ENCODE measurements at places on chromosomes 1 and 21.

GRCh38 chr1:212111536-212111935, 76.0 kb downstream of the DTL start:
- no peak for DNase-seq

GRCh38 chr1:89261926-89262515, 10.6 kb downstream of the GBP5 start:
- DNase-seq, result no peak

DNA sequence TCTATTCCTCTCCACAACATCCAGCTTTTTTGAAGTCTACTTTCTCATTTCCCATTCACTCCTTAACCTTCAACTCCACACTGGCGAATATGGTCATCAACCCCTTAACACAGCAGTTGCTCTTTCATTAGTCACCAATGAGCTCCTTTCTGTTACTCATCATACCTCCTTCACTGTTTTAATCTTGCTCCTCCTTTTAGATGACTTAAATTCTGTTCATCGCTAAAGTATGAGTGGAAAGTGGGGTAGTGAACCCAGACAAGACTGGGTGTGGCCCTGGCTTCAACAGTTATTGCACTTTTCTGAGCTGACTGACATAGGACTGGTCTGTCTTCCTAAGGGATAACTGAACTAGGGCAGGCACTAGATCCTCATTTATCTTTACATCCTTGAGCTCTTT, 51.3 kb downstream of the AKT3 start:
- DNase-seq, result peak; percentile 91

DNA sequence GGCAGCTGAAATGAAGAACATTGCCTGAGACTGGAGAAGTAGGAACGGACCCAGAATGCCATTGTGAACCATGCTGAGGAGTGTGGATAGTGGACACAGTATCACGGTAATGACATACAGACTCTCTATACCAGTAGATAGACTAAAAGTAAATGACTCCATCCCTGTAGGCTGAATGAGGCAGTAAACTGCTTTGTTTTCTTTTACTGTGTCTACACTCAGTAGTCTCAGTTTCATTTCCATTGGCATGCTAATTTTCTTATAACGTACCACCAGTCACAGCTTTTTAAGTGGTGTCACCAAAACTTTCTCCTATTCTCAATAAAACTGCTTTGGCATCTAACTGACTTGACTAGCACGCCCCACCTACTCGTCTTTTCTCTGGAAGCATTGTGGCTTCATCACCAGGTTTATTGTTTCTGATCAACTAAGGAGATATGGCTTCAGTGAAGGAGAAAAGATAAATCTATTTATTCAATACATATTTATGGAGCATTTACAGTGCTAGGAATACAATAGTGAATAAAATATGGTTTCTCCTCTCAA, 8.4 kb upstream of the ZNF697 start:
- DNase-seq, result no peak

- DNase-seq, result no peak
Observed at GRCh38 chr21:40902993-40903392, 56.0 kb upstream of the DSCAM start.

DNA sequence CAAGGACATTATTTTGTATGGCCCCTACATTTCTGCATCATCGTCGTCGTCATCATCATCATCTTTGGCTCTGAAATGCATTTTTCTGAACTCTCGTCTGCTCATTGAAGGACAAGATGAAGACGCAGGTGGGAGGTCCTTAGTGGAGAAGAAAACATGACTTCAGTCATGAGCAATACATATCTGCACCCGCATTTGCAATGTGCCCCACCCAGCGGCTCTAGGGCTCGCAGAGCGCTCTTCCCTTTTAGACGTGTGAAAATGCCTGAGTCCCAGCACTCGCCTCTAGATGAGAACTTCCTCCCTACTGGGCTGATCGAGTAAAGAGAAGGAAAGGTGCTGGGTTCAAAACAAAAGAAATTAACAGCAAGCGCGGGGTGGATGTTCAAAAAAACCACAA, 10.1 kb downstream of the C1orf174 start:
- no peak for DNase-seq

DNA sequence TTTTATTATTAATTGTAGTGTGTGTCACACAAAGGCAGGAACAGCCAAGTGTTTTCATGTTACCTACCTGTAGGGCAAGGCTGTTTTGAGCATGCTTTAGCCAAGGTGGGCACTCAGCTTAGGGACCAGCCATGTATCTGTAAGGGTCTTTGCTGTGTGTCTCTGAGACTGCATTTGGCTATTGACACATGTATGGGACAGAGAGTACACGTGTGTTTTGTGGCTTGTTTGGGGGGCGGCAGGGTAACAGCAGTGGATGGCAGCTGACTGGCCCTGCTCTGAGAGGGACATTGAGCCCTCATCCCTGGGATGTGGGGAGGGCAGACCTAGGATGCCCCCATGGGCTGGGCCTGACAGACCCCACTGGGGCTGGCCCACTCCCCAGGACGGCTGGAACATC, 6.9 kb downstream of the CATSPER4 start:
- DNase-seq, result no peak

DNA sequence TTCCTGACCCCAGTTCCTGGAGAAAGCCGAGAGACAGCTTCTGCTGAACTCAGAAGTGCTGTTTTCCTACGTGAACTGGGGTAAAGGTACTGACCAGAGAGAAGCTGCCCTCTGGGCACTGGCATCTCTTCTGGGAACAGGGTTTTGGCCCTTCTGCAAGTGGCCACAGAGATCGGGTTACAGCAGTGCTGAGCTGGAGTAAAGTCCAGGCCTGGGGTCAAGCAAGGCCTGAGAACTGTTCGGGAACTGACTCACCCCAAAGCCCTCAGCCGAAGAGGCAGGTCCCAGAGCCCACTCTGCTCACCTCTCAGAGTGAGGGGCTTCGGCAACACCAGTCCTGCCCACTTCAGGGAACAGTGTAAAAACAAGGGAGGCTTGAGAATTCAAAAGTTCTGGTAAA, 177.2 kb upstream of the RUNX1 start:
- no peak for DNase-seq

- DNase-seq, result no peak
Observed at GRCh38 chr1:18340158-18340764, 140.5 kb upstream of the KLHDC7A start.

DNA sequence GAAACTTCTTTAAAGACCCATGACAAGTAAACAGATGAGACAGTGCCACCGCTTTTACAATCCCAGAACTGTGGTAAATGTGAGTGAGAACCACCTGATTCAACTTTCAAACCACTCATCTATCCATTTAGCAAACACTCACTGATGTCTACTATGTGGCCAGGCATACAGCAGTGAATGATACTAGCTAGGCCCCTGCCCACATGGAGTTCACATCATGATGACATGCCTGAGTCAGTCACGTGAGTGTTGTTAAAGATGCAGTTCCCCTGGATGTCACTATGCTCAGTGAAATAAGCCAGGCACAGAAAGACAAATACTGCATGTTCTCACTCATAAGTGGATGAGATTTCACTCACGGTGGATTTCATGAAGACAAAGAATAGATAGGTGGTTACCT, 28.4 kb downstream of the STX6 start:
- DNase-seq, result no peak

GRCh38 chr21:14383596-14384180, 742 bp upstream of the HSPA13 start:
- DNase-seq, result no peak

DNA sequence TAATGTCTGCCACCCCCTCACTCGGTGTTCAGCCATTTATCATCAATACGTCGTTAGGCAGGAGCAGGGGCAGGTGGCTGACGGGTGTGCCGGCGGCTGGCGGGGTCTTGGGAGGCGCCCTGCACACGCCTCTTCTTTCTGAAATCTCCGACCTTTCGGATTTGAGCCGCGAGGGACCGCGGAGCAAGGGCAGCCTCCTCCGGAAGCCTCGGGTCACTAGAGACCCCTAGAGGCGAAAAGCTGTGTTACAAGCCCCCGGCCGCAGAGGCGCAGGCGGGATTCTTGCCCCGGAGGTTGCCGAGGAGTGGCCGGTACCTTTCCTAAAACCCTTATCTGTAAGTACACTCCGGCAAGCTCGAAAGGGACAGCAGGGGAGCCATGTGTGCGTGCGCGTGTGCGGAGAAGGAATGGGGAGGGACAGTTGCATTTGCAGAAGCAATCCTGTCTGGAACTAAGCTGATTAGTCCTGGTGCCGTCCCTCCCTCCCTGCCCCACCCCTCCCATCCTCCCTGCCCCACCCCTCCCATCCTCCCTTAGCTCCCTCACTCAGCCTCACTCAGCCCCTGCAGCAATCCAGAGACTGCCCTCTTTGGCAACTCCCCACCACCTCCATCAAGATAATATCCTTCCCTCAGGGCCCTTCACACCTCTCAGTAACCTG, 11.0 kb downstream of the BRINP2 start:
- no peak for DNase-seq

GRCh38 chr1:10652626-10653025, 143.8 kb downstream of the CASZ1 start:
- DNase-seq, result no peak
